Natural killer cell (primary cell): ENCODE measurements at places on chromosomes 1 and 21.

GRCh38 chr21:33026878-33027400, 1.2 kb downstream of the OLIG2 start:
- DNase-seq: peak; percentile 17

DNA sequence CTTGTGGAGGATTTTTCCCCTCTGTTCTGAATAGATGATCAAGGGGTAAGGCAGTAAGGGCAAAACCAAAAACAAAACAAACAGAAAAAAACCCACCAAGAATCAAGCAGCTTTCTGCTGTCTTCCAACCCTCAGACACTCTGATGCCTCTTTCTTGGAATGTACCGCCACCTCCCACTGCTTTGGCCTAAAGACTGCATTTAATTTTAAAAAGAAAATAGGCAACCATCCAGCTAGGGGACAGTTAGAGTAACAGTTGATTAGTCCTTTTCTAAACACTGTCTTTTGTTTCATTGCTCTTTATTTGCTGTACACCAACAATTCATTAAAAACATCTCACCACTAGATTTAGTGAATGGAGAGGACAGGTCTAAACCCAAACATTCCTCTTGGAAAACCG, 21.5 kb downstream of the WLS start:
- no peak for DNase-seq

DNA sequence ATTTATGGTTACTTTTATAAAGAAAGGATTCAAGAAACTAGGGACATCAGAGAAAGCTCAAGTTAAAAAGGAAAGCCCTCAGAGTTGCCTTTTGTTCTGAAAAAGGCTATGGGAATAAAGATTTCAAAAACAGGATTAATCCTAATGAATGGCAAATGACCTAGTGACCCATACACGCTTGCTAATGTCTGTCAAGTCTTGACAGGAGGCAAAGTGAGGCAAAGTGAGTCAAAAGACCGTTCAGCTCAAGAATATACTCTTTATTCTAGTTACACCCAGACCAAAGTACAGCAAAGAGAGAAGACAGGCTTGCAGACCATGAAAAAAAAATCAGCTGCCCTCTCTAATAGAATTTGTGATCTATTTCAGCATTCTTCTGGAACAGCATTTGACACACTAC, 3.5 kb downstream of the ZNF436 start:
- no peak for DNase-seq

- DNase-seq: no peak
These were observed 86.1 kb upstream of the BMP8A start for GRCh38 chr1:39405358-39405757.

GRCh38 chr21:35855484-35855883, 204.8 kb downstream of the SETD4 start:
- no peak for DNase-seq

DNA sequence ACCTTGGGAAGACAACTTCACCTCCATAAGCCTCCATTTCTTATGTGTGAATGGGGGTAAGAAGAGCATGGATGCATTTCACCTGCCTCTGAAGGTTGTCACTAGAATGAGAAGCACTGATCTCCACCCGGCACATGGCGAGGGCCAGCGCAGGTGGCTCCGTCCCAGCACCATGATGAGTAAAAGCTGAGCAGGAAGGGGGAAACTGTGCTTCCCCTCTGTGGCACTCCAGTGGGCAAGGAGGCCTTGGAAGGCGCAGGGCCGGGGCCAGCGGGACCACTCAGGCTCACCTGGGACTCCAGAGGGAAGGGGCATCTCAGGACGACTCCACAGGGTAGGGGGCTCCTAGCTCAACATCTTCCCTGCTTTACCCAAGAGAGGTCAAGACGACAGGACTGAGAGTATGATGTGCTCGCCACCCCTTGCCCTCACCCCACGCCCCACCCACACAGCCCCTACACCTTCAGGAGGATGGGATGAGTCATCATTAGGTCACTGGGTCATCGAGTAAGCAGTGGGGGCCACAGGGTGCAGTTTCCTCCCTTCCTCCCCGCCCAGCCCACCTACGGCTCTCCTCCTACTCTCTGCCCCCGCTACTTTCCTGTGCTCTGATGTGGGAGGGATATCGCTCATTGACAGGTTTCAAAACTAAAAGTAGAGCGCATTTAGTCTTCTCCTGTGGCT, 112.1 kb downstream of the HIVEP3 start:
- peak; percentile 57 for DNase-seq

DNA sequence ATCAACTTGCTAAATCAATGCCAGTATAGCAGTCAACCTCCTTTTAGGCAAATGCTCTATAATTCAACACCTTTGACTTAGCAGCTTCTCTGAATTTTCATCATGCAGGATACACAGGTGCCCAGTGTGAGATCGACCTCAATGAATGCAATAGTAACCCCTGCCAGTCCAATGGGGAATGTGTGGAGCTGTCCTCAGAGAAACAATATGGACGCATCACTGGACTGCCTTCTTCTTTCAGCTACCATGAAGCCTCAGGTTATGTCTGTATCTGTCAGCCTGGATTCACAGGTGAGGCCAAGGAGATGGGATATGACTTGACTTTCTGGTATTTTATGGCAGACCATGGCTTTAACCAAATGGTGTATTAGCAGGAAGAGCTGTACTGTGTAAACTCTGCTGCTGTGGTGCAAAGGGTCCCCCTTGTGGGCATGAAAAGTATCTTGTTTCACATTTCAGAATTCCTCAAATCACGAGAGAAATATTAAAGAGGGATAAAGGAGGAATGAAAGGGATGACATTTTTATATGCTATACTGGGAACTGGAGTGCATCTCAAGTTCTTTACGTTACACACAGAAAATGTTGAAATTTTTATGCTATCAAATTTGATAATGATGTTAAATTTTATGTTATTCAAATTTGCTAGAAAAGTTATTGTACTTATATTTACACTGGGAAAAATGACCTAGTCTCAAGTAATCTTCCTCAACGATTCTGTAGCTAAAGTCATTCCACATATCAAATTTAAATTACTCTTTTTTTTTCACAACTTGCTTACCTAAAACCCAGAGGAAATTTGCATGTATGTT, 88.9 kb downstream of the CRB1 start:
- DNase-seq: no peak

DNA sequence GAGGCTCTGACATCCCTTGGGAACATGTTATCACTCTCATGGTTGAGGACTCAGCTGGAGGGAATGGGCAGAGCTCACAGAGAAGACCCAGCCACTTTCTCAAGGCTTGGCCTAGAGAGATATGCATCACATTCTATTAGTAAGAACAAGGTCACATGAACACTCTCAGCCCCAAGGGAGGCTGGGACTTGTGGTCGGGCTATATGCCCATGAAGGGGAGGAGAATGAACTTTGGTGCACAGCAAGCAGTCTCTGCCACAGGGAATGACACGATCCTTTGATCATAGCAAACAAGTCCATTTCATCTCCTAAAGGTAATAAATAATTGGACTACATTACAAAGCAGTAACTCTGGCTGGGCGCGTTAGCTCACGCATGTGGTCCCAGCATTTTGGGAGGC, 105.7 kb downstream of the SYF2 start:
- no peak for DNase-seq

GRCh38 chr1:246875041-246876026, 56.4 kb downstream of the AHCTF1 start:
- DNase-seq: no peak

- peak; percentile 5 for DNase-seq
These were observed 100.7 kb upstream of the SPATA6 start for GRCh38 chr1:48572646-48573258.

GRCh38 chr1:247281001-247281574, 25.2 kb downstream of the VN1R5 start:
- no peak for DNase-seq

DNA sequence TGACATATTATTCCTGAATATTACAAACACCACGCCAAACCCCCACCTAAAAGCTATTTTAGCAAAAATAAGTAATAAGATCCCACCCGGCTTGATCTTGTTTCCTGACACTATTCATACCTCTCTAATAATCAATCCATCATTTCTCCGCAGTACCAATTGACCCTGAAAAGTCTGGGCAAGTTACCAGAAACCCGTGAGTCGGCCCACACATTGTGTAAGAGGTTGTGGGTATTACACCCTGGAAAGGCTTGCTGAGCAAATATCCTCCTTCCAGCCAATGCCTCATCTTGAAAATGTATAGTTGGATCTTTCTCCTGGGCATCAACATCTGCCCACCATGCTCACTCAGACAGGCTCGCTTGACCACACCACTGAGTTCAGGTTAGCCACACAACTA, 451.0 kb downstream of the TTLL7 start:
- no peak for DNase-seq

- DNase-seq: no peak
These were observed 1157.3 kb downstream of the PLA2G4A start for GRCh38 chr1:187985897-187986654.

DNA sequence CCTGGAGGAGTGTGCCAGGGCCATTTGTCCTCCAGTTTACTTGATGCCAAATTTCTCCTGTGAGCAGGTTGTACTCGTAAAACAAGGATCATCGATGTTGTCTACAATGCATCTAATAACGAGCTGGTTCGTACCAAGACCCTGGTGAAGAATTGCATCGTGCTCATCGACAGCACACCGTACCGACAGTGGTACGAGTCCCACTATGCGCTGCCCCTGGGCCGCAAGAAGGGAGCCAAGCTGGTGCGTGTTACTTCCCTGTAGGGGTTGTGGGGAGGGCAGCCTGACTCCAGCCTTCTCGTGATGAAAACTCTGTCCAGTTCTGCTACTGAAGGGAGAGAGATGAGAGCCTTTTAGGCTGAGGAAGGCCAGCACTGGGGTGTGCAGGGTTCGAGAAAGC, 2.2 kb downstream of the RPS8 start:
- DNase-seq: no peak

DNA sequence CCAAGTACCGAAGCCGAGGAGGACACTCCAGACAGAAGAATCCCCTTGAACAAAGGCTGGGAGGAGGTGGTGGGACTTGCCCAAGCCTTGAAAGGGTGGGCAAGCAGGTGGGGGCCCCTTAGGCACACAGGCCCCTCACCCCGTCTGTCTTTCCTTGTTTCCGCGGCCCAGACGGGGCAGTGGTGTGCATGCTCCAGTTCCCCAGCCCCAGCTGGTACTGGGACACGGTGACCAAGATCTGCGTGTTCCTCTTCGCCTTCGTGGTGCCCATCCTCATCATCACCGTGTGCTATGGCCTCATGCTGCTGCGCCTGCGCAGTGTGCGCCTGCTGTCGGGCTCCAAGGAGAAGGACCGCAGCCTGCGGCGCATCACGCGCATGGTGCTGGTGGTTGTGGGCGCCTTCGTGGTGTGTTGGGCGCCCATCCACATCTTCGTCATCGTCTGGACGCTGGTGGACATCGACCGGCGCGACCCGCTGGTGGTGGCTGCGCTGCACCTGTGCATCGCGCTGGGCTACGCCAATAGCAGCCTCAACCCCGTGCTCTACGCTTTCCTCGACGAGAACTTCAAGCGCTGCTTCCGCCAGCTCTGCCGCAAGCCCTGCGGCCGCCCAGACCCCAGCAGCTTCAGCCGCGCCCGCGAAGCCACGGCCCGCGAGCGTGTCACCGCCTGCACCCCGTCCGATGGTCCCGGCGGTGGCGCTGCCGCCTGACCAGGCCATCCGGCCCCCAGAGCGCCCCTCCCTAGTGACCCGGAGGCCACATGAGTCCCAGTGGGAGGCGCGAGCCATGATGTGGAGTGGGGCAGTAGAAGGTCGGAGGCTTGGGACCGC, 50.8 kb downstream of the OPRD1 start:
- DNase-seq: no peak

GRCh38 chr1:198118134-198118533, 38.7 kb upstream of the NEK7 start:
- no peak for DNase-seq
